ENCODE measurements at places on chromosomes 13 and 19.

DNA sequence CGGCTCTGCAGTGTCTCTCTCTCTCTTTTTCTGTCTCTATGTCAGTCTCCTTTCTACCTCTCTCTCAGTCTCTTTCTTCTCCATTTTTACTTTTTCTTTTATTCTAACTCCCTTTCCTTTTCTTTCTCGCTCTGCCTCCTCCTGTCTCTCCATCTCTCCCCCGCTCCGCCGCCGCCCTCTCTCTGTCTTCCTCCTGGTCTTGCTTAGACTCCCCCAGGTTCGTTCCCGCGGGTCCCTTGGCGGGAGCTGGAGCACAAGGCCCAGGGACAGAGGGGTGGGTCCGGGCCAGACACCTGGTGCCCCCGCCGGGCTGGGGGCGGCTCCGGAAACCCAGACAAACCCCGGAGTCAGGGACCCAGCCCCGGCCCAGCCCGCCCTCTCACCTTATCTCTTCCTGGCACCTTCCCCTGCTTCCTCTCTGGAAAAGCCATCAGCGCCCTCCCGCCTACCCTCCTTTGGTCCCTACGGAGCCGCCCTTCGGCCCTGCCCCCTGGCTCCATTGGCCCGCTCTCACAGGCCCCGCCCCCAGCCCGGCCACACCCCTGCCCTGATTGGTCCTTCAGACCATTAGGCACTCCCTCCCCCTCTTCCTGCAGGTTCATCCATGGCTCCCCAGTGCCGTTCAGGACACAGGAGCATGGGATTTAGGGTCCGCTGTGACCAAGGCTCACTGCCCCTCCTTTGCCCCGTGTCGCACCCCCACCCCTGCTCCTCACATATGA, 15.4 kb upstream of the NOP53 start:
- DNase-seq = peak; percentile 88

GRCh38 chr13:92187378-92187989, 789.1 kb downstream of the GPC5 start:
- peak; percentile 70 for DNase-seq

- DNase-seq = no peak
Measured at GRCh38 chr13:94427313-94427953, 52.0 kb downstream of the DCT start.

DNA sequence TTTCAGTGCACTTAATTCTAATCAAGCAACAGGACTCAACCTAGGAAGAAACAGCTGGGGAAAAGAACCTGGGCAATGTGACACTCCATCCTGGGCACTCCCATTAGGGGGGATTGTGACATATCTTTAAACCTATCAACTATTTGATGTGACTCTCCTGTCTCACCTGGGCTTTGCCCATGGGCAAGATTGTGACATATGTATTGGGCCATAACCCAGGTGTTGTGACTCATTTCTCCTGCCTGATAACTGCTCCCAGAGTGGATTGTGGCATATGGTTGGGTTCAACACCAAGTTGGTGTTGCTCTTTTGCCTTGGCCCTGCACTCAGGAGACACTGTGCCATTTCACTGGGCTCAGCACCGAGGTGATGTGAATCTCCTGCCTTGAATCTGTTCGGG, 82.6 kb downstream of the ZNF723 start:
- DNase-seq = no peak

Data from activated CD4-positive, alpha-beta T cell treated with anti-CD3 and anti-CD28 coated beads, Interleukin-2, amount 10 ng/mL, durations not matched to agents 24 days and 14 days (primary cell).